ENCODE measurements at places on chromosomes 5 and 9. TPM values are rescaled to one million over a fixed set of nuclear protein-coding genes. Genes with fewer than 3 reads are reported as not detected.

The LCP2 gene
- not detected for total RNA-seq

The HRH2 gene
- total RNA-seq: 0.46 TPM

The EGR1 gene
- total RNA-seq: 9.5 TPM

The FBP2 gene
- total RNA-seq: not detected

The IQGAP2 gene
- 0.95 TPM for total RNA-seq

The SV2C gene
- 0.02 TPM for total RNA-seq

The DMRT2 gene
- 0.12 TPM for total RNA-seq

The SMC2 gene
- total RNA-seq: 23.7 TPM

The SLC2A6 gene
- 24.1 TPM for total RNA-seq

The PCYOX1L gene
- total RNA-seq: 2.7 TPM
